Esophagus muscularis mucosa (tissue), 4 donors: ENCODE measurements at places on chromosomes 7 and 10. TPM values are rescaled to one million over a fixed set of nuclear protein-coding genes. Genes with fewer than 3 reads are reported as not detected.

Gene MBL2
- not detected for total RNA-seq

Gene CHCHD1
- 32.0 TPM for total RNA-seq

Gene COL28A1
- 17.4 TPM for total RNA-seq

Gene OR2A1
- total RNA-seq: 0.17 TPM

Gene HYAL4
- total RNA-seq: not detected

Gene ABCB4
- 1.4 TPM for total RNA-seq

Gene CYP51A1
- 26.6 TPM for total RNA-seq

Gene CRTAC1
- total RNA-seq: 5.8 TPM

Gene PRSS2
- not detected for total RNA-seq

- H3K27ac ChIP-seq: no peak overlapping the region
- no peaks in the 10 kb centered on the region for H3K36me3 ChIP-seq
- H3K27me3 ChIP-seq: no peaks in the 10 kb centered on the region
- no peak overlapping the region for H3K4me3 ChIP-seq
- H3K4me1 ChIP-seq: no peaks in the 10 kb centered on the region
Observed at GRCh38 chr10:91313796-91314485, 93.5 kb downstream of the PCGF5 start.

DNA sequence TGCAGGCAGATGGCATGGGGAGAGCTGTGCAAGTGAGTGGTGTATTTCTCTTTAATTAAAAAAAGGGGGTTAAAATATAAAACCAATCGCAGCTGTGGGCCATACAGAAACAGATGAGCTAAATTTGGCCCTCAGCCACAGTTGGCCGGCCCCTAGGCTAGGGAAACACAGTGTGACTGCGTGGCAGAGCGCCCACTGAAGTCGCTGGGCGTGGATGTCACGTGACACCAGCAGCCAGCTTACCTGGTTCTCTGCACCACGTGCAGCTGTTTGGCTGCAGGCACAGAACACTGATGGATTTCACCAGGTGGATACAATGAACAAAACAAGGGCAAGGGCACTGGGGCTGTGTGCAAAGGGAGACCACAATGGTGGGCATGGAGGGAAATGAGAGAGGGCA is 119.3 kb upstream of the ZNF746 start:
- peaks cover 92% of the 10 kb centered on the region for H3K36me3 ChIP-seq
- peaks cover under 1% of the 10 kb centered on the region for H3K4me1 ChIP-seq
- no peaks in the 10 kb centered on the region for H3K27me3 ChIP-seq
- DNase-seq: no peak
- no peak overlapping the region for H3K27ac ChIP-seq

DNA sequence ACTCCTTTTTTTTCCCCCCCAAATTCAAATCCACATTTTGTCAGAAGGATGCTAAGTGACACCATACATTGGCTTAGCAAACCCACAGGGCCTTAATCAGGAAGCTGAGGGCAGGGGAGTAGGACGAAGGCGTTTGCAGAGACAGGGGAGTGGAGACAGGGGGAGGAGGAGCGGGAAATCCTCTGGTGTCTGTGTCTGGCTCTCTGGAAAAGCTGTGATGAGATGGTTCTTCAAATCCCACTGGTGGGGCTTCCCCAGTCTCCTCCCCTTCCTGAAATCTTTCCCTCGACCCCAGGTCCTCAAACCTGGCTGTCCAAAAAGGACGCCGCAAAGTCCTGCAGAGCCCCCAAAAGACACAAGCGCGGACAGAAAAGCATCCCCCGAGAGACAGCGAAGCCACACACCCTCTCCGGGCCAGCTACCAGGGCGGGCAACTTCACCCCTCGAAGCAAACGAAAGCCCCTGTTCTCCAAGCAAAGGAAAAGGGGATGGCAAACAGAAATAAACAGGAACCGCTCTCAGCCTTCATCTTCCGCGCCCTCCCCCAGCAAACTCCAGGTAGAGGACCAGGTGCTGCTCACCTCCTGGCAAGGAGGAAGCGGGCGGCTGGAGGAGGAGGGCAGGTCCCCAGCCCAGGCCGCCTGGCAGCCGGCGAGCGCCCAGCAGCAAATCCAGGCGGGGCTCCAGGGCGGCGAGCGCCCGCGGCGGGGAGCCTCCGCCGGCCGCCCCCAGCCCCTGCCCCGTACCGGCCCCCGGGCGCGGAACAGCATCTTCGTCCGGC is 520 bp downstream of the ELAPOR2 start:
- no peaks in the 10 kb centered on the region for H3K36me3 ChIP-seq
- H3K4me3 ChIP-seq: peak overlapping the region; percentile 79
- peaks cover 14% of the 10 kb centered on the region for H3K4me1 ChIP-seq
- DNase-seq: no peak
- H3K27ac ChIP-seq: peak overlapping the region; percentile 78

GRCh38 chr7:18684916-18685315 is 189.4 kb downstream of the HDAC9 start:
- no peaks in the 10 kb centered on the region for H3K36me3 ChIP-seq
- no peaks in the 10 kb centered on the region for H3K27me3 ChIP-seq
- no peak for DNase-seq
- no peaks in the 10 kb centered on the region for H3K4me1 ChIP-seq
- no peak overlapping the region for H3K4me3 ChIP-seq
- H3K27ac ChIP-seq: no peak overlapping the region

DNA sequence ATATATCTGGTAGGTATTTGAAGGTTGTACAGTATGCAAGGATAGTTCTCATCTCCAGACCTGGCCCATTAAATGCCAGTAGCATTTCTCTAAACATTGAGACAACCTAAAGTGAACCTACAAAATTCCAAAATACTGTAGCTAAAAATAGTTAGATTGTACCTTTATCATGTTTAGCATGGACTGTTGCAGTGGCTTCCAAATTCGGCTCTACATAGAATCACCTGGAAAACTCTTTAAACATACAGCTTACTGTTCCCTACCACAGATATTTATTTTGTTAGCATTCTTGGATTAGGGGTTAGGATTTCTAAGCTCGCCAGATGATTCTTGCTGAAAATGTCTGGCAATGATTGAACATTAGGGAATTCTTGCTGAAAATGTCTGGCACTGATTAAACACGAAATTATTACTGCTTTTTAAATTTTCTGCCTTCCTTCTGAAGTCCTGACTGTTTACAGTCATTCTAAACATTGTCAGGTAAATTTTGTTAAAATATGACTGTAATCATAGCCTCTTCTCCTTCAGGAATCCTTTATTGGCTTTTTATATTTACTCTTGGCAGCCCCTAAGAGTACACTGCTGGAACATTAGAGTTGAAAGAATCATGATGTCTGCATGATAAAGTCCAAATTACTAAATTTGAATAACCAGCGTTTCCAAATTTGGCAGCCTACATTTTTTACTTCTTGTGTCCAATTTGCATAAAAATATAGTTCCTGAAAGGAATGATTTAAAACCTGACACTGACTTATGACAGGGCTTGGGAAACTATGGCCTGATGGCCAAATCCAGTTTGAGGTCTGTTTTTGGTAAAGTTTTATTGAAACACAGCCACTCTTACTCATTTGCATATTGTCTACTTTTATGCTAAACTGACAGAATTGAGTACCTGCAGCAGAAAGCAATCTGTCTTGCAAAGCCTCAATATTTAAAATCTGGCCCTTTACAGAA is 40.3 kb downstream of the SHOC2 start:
- no peak for DNase-seq
- H3K36me3 ChIP-seq: no peaks in the 10 kb centered on the region
- no peak overlapping the region for H3K4me3 ChIP-seq
- H3K27ac ChIP-seq: no peak overlapping the region
- peaks cover 55% of the 10 kb centered on the region for H3K4me1 ChIP-seq
- H3K27me3 ChIP-seq: no peaks in the 10 kb centered on the region

- H3K27ac ChIP-seq: no peak overlapping the region
- H3K4me3 ChIP-seq: no peak overlapping the region
Observed at GRCh38 chr10:3882855-3883254, 97.8 kb upstream of the KLF6 start.

- H3K27ac ChIP-seq: no peak overlapping the region
- H3K4me3 ChIP-seq: no peak overlapping the region
- no peak for DNase-seq
- no peaks in the 10 kb centered on the region for H3K4me1 ChIP-seq
- H3K36me3 ChIP-seq: no peaks in the 10 kb centered on the region
- H3K27me3 ChIP-seq: no peaks in the 10 kb centered on the region
Observed at GRCh38 chr7:82975811-82976468, 186.7 kb downstream of the PCLO start.

DNA sequence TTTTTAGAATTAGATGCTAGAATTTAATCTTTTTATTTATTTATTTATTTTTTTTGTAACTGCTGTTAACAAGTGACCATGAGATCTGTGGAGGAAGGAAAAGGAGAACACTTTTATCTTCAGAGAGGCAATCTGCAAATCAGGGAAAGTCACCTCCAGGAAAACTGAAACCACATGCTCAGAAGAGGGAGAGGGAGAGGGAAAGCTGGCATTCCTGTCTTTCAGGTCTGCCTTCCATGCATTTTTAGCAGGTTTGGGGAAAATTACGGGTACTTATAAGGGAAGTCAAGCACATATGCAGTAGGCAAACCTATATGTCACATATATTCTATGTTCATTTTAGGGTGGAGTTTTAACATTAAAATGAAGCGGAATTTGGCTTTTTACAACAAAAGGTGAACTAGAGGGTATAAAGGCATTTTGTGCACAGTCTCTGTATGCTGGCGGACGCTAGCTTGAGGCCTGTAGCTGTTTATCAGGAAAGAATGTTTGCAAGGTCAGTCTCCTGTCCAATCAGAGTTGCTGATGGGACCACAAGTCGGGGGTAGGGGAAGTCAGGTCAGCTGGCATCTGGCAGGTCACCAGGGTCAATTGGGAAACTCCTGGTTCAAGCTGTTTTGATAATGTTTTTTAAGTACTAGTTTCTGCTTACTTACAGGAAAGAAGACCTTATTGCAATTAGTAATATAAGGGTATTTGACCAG is 333.5 kb downstream of the GPR158 start:
- H3K27ac ChIP-seq: no peak overlapping the region
- H3K4me3 ChIP-seq: no peak overlapping the region
- no peak for DNase-seq
- no peaks in the 10 kb centered on the region for H3K27me3 ChIP-seq
- H3K36me3 ChIP-seq: no peaks in the 10 kb centered on the region
- H3K4me1 ChIP-seq: no peaks in the 10 kb centered on the region

- H3K27ac ChIP-seq: no peak overlapping the region
- H3K4me1 ChIP-seq: no peaks in the 10 kb centered on the region
- H3K27me3 ChIP-seq: no peaks in the 10 kb centered on the region
- no peak overlapping the region for H3K4me3 ChIP-seq
- DNase-seq: no peak
- no peaks in the 10 kb centered on the region for H3K36me3 ChIP-seq
Observed at GRCh38 chr10:126090443-126090842, 194.1 kb downstream of the FANK1 start.

GRCh38 chr7:39608278-39608677 is 15.1 kb upstream of the RALA start:
- H3K27ac ChIP-seq: no peak overlapping the region
- no peaks in the 10 kb centered on the region for H3K27me3 ChIP-seq
- DNase-seq: no peak
- H3K36me3 ChIP-seq: no peaks in the 10 kb centered on the region
- H3K4me1 ChIP-seq: peaks cover 9% of the 10 kb centered on the region

DNA sequence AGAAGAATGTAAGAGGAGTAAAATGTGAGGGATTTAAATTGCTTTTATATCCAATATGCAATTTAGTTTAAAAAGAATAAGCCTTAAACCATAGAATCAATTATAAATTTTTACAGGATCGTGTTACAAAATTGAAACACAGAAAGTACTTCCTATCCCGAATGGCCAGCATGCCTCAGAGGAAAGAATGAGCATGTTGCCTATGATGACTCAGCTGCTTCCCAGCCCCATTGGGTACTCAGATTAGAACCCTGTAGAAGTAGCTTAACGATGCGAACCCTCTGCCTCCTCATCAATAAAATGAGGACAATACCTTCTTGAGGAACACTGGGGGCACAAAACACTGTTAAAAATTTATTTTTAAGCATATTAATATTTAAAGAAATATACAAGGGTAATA is 113.4 kb upstream of the CDK1 start:
- H3K36me3 ChIP-seq: no peaks in the 10 kb centered on the region
- H3K27me3 ChIP-seq: no peaks in the 10 kb centered on the region
- no peak overlapping the region for H3K4me3 ChIP-seq
- H3K4me1 ChIP-seq: no peaks in the 10 kb centered on the region
- no peak for DNase-seq

GRCh38 chr10:117980216-117980615 is 66.5 kb downstream of the RAB11FIP2 start:
- H3K4me1 ChIP-seq: no peaks in the 10 kb centered on the region
- no peak overlapping the region for H3K27ac ChIP-seq
- no peak for DNase-seq
- H3K4me3 ChIP-seq: no peak overlapping the region
- no peaks in the 10 kb centered on the region for H3K27me3 ChIP-seq

GRCh38 chr10:35843524-35844181 is 201.6 kb upstream of the FZD8 start:
- H3K27me3 ChIP-seq: no peaks in the 10 kb centered on the region
- H3K4me1 ChIP-seq: no peaks in the 10 kb centered on the region
- H3K36me3 ChIP-seq: no peaks in the 10 kb centered on the region
- no peak overlapping the region for H3K27ac ChIP-seq
- H3K4me3 ChIP-seq: no peak overlapping the region
- no peak for DNase-seq

DNA sequence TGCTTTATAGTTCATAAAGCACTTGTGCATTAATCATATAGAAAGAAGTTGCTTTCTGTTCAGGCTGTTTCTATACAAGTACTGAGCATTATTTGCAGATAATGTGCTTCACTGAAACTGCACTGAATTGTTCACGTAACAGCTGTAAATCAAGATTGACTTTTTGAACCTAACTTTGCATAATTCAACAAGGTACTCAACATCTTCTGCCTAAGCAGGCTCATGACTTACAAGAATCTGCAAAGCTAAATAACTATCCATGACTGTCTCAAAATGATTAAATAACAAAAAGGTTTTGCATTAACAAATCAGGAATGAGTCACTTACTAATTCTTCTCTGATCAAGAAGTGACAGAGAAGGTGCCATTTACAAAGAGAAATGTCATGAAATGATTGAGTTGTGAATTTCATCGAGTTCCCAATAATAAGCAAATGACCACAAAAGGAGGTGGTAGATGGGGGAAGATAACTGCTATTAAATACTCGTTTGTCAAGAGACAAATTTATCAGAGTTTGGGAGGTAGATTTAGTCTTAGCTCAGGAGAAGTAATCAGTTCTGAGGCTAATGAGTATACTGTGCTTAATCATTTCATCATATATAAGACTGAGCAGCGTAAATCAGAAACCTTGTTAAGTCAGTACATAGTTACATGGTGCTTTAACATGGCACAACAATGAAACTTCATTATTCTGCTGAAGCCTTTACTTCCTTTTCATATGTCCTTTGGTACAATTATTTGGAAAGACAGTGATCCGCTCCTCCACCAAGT is 161.3 kb upstream of the LRRN3 start:
- H3K27ac ChIP-seq: no peak overlapping the region
- no peaks in the 10 kb centered on the region for H3K4me1 ChIP-seq
- H3K4me3 ChIP-seq: no peak overlapping the region
- DNase-seq: no peak

GRCh38 chr7:26668821-26669220 is 195.6 kb downstream of the SKAP2 start:
- no peaks in the 10 kb centered on the region for H3K27me3 ChIP-seq
- no peak for DNase-seq
- H3K4me3 ChIP-seq: no peak overlapping the region
- H3K27ac ChIP-seq: no peak overlapping the region
- H3K36me3 ChIP-seq: no peaks in the 10 kb centered on the region
